Uterus (tissue), 4 donors: ENCODE measurements at places on chromosomes 3 and 15. TPM values are rescaled to one million over a fixed set of nuclear protein-coding genes. Genes with fewer than 3 reads are reported as not detected.

LDHAL6B gene
- total RNA-seq: not detected

DNA sequence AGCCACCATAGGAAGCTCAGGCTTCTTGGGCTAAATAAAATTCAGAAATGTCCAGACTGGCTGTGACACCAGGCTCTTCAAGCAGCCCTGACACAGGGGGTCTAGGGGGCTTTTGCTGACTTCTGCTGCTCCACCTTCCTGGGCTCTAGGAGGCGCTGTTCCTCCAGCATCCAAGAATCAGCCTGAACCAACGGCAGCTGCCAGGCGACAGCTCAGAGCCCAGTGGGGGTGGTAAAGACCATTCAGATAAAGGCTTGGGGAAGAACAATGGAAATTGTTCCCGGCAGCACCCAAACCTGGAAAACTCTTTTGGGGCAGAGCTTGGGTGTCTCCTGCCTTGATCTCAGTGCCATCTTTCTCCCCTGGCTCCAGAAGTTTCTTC is 21.6 kb upstream of the PSTPIP1 start:
- H3K4me1 ChIP-seq: no peaks in the 10 kb centered on the region
- no peak for DNase-seq
- H3K27ac ChIP-seq: peak overlapping the region; percentile 71
- H3K27me3 ChIP-seq: no peaks in the 10 kb centered on the region
- H3K4me3 ChIP-seq: no peak overlapping the region

DNA sequence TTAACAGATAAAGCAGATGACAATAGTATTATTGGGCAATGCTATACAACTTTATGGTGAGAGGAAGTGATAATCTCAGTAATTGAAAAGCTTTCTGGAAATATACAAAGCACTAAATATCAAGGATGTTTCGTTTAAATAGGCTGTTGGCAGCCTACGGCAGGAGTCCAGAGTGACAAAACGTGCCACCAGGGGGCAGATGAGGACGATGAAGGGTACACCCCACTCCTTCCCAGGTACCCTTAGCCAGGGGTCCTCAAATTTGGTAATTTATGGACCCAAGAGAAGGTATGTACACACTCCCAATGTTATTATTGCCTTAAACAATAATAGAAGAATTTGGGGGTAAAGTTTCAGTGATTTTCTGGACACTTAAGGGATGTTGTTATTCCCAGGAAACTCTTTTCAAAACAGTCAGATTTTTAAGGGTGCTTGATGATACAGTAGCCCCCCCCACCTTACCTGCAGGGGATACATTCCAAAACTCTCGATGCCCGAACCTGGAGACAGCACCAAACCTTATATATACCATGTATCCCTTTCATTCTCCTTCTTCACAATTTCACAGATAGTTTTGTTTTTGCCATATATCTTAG is 1.4 kb upstream of the MAGEL2 start:
- no peak overlapping the region for H3K27ac ChIP-seq
- no peaks in the 10 kb centered on the region for H3K27me3 ChIP-seq
- H3K4me3 ChIP-seq: no peak overlapping the region

DNA sequence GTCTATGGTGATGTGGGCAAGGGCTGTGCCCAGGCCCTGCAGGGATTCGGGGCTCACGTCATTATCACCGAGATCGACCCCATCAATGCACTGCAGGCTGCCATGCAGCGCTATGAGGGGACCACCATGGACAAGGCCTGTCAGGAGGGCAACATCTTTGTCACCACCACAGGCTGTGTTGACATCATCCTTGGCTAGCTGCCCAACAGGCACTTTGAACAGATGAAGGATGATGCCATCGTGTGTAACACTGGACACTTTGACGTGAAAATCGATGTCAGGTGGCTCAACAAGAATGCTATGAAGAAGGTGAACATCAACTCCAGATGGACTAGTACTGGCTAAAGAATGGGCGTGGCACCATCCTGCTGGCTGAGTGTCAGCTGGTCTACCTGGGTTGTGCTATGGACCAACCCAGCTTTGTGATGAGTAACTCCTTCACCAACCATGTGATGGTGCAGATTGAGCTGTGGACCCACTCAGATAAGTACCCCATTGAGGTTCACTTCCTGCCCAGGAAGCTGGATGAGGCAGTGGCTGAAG is 6.1 kb upstream of the USP8 start:
- no peaks in the 10 kb centered on the region for H3K27me3 ChIP-seq
- H3K36me3 ChIP-seq: no peaks in the 10 kb centered on the region
- DNase-seq: no peak
- H3K4me1 ChIP-seq: no peaks in the 10 kb centered on the region
- H3K27ac ChIP-seq: no peak overlapping the region
- H3K4me3 ChIP-seq: no peak overlapping the region

GRCh38 chr15:37058316-37058985 is 41.9 kb downstream of the MEIS2 start:
- H3K4me3 ChIP-seq: no peak overlapping the region
- H3K36me3 ChIP-seq: no peaks in the 10 kb centered on the region
- H3K4me1 ChIP-seq: no peaks in the 10 kb centered on the region
- no peak for DNase-seq
